ENCODE measurements at places on chromosomes 5 and 9.
A peak's percentile ranks its signal among the peaks of the same experiment; 100 is the strongest.

DNA sequence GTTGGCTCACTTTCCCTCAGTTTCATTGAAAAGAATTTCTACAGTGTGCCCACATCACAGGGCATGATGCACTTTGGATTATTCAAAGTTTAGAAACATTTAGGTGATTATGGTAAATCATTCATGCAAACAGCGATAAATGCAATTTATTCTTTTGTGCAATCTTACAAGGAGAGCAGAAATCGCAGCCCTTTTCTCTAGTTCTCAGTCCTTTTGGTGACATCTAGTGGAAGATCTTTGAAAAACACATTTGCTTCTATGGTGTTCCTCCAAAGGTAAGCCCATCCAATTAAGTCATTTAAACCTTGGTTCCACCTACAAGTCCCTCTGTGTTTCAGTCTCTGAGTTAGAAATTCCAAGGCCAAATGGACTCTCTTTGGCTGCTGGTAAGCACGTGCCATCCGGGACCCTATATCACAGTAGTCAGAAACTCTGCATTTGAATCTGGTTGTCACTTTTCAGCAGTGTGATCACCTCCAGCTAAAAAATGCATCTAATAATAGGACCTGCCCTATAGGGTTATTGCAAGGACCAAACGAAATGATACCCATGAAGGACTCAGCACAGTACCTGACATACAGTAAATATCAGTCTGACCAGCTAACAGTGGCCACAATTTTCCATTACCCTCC lies 66.4 kb downstream of the MACROH2A1 start:
- peak; percentile 27 for DNase-seq

DNA sequence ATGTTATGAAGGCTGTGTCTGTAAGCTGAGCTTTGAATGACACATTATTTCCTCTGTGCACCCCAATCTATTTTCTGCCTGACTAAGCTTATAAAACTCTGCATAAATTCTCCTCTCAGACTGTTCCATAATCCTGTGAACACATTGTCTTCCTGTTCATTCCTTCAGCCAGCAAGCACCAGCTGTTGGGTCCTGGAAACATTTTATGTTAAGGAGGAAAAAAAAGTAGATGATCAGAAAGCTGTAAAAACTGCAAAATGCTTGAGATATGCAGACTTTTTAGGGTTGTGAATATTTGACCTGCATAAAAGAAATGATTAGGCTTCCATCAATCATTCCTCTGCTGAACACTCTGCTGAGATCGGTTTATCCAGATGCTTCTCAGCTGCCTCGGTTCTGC lies 1246.0 kb upstream of the DMAC1 start:
- no peak for DNase-seq

DNA sequence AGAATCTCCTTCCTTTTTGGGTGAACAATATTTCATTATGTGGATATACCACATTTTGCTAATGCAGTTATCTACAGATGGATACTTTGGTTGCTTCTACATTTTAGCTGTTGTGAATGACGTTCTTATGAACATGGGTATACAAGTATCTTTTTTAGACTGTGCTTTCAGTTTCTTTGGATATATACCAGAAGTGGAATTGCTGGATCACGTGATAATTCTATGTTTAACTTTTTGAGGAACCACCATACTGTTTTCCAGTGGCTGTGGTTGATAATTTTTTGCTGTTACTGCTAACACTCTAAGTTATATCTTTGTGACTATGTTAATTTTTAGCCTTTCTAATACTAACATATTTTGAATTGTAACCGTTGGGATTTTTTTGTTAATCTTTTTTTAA lies 12.5 kb downstream of the WDR70 start:
- no peak for DNase-seq

DNA sequence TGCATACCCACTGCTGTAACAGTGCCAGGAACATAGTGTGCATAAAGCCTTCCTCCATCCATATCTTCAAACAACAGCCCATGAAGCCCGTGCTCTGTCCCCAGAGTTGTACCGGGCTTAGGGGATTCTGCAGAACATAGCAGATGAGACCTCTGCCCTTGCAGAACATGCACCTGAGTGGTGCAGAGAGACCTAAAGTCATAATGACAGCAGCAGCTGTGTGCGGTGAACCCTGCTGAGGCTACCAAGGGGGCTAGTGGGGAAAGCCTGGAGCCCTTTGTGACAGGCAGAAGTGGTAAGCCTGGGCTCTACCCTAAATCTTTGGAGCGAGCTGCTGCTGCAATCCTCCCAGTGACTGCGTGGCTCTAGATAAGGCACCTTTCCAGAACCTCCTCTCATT lies 32.2 kb upstream of the BRD3 start:
- DNase-seq: no peak

- no peak for DNase-seq
Measured at GRCh38 chr5:53929570-53929969, 369.1 kb downstream of the NDUFS4 start.

- no peak for DNase-seq
Measured at GRCh38 chr5:96642281-96642640, 19.9 kb upstream of the CAST start.

- no peak for DNase-seq
Measured at GRCh38 chr5:55033568-55033967, 9.5 kb downstream of the GZMK start.

- no peak for DNase-seq
Measured at GRCh38 chr9:14389146-14389545, 75.2 kb upstream of the NFIB start.

DNA sequence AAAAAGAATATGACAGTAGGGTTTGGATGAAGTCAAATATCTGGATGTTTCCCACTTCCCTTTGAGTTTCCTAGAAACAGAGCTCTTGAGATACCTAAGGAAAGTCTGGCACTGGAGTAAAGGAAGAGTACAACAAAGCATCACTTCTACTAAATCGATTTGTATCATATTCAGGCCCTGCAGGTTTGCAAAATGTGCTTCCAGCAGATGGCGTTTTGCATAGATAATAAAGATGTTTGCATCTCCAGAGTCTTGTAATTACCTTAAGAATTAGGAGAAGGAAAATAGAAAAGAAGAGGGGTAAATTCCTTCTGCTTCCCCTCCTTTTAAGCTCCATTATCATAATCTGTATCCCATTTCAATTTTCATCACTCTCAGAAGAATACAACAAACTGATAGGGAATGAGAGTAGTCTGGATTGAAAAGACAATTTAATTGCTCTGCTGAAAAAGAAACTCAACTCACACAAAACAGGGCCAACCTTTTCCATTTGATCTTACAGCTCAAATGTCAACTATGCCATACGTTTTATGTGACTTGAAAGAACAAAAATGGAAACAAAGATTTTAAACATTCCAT lies 380.4 kb downstream of the PTPRD start:
- peak; percentile 14 for DNase-seq

DNA sequence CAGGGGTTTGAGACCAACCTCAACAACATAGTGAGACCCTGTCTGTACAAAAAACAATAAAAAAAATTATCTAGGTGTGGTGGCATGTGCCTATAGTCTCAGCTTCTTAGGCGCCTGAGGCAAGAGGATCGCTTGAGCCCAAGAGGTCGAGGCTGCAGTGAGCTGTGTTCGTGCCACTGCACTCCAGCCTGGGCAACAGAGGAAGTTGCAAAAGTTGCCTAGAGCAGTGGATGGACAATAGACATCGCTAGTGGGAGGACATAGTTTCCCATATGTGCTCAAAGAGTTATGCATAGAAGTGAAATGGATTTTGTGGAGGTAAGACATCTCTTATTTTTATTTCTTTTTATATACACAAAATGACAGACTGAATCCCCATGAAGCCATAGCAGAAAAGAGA lies 19.0 kb downstream of the HNRNPK start:
- no peak for DNase-seq

GRCh38 chr9:85527331-85528020 lies 214.3 kb downstream of the AGTPBP1 start:
- no peak for DNase-seq

All from NCI-H748 treated with DMSO at 0.1 percent for 48 hours (cell line).